ENCODE measurements at places on chromosomes 5 and 9. TPM values are rescaled to one million over a fixed set of nuclear protein-coding genes. Genes with fewer than 3 reads are reported as not detected.

PCDHGC3 gene
- 71.4 TPM for total RNA-seq

C8G gene
- not detected for total RNA-seq

DNA sequence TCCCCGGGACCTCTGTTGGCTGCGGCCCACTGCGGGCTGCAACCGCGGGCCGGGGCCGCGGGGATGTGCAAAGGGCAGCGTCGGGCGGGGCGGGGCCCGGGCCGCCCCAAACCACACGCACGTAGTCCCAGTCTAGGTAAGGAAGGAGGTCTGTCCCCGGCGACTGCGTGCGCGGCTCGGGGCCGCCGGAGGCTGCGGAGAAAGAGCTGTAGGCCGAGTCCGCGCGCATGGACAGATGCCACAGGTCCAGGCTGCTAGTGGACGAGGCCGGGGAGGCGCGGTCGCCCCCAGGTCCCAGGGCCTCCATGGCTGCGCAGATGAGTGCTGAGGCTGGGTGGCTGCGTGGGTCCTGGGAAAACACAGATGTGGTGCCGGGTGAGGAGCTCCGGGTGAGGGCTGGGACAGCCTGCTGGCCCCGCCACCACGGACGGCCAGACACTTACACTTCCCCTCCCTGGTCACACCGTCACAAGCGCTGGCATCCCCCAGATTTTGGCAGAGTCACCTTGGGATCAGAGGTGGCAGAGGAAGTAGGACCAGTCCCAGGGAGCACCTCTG lies 4.5 kb downstream of the SHROOM1 start:
- DNase-seq = no peak

DNA sequence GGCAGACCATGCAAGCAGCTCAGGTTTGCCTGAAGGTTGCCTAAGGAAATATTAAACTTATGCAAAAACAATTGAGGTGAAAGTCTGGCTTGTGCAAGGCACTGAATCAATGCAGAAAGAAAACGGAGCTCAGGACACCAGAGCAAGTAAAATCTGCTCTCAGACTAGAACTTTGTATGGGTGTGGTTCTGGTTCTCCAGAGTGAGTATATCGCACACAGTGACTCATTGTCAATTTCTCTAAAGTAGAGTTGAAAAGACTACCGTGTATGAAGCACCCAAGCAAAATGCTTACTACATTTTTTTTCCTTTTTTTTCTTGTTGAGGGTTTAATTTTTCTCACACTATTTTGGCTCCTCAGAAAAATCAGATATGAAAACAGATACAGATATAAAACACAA lies 650.3 kb upstream of the CDH10 start:
- no peak for DNase-seq

STING1 gene
- 94.5 TPM for total RNA-seq

PKD2L2 gene
- not detected for total RNA-seq

ADAMTS13 gene
- 4.6 TPM for total RNA-seq

TXN gene
- 144 TPM for total RNA-seq

DNA sequence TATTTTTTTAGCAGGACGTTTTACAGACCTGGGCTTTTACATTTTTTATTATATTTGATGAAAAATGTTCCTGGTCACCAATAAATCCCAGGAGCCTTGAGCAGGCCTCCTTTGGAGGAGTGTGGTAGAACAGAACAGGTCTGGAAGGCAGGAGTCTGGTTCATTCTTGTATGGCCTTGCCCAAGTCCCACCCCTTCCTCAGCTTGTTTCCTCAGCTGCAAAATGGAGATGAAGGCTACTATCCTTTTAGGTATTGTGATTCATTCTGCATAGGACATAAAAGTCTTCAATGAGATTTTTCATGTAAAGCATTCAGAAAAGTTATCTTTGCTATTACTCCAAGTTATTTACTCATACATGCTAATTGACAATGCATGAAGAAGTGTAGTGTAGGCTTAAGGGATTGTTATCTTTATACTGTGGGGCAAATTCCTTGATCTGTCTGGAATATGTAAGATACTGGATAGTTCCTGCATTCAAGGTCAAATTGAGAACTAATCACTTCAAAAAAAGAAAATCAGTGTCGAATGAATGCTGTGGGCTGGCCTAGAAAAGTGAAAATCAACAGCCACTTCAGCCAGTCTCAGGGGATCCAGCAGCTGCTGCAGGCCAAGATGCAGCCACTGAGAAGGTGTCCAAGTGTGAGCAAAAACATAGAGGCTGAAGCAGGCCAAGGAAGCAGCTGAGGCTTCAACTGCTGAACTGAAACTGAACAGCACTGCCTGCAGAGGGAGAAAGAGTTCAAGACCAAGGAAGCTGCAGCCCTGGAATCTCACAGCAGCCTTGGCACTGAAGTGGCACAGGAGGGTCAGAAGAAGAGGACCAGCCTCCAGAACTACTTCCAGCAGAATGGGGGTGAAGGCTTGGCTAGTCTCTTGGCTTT lies 15.5 kb upstream of the SLC36A3 start:
- no peak for DNase-seq

GRCh38 chr9:81632599-81632998 lies 56.7 kb downstream of the TLE1 start:
- DNase-seq = no peak

- no peak for DNase-seq
Measured at GRCh38 chr5:147507480-147508126, 2.3 kb downstream of the DPYSL3 start.

- DNase-seq = no peak
Measured at GRCh38 chr5:11903614-11904264, 507 bp downstream of the CTNND2 start.

LCN2 gene
- total RNA-seq = 6.0 TPM

GRCh38 chr9:136947955-136948510 lies 3.0 kb downstream of the C8G start:
- no peak for DNase-seq

GRCh38 chr9:1979741-1980367 lies 35.3 kb upstream of the SMARCA2 start:
- DNase-seq = no peak

ZNF879 gene
- total RNA-seq = 6.2 TPM

DNA sequence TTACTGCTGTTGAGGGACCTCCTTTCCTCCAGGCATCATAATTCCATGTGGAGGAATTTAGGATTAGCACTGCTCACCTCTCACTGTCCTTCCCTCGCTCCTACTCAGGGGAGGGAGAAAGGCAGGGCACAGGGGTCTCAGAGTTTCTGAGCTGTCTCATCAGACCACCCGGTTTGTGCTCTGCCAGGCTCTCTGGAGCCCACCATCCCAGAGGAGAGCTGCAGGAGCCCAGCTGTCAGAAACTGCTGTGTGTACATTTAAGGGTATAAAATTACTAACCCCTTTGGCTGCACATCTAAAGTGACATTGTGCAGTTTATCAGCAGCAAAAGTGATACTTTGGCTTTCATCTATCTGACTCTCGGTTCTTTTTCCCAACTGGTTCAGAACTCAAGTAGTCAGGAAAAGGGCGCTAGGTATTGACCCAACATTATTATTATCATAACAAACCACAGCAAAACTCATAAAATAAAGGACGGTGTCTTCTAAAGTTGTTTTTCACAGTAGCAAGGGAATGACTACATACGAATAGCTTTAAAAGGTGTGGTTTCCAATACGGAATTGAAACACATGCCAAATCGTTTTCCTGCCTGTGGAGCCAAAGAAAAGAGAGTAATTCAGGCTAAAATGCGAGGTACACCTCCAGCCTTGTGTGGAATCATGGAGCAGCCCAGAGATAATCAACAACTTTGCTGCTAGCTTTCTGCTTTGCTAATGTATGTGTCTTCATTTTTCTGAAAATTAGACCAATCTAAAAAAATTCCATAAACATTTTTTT lies 348.1 kb downstream of the TMEM167A start:
- no peak for DNase-seq

- no peak for DNase-seq
Measured at GRCh38 chr5:168649306-168649705, 70.1 kb upstream of the PANK3 start.

Measured in sciatic nerve (tissue), 2 donors.